ENCODE measurements at places on chromosomes 7 and 10.

DNA sequence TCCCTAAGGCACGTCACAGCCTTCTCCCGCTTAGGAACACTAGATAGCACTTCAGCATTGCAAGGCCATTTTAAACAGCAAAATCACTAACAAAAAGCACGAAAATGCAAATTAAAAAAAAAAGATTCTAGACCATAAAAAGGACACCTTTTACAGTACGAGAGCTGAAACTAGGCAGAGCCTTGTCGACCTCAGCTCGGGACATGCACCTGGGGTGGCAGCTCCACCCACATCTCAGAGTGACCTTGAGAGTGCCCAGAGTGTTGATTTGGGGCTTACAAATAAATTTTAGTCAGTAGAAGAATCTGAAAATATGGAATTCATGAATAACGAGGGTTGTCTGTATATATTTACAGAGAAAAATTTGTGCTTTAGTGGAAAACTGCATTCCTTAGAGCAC, 1.1 kb downstream of the MRPS24 start:
- H3K36me3 ChIP-seq, result peaks cover 11% of the 10 kb centered on the region
- H3K4me3 ChIP-seq, result no peak overlapping the region
- H3K27ac ChIP-seq, result no peak overlapping the region
- H3K4me1 ChIP-seq, result peaks cover 23% of the 10 kb centered on the region
- DNase-seq, result no peak

DNA sequence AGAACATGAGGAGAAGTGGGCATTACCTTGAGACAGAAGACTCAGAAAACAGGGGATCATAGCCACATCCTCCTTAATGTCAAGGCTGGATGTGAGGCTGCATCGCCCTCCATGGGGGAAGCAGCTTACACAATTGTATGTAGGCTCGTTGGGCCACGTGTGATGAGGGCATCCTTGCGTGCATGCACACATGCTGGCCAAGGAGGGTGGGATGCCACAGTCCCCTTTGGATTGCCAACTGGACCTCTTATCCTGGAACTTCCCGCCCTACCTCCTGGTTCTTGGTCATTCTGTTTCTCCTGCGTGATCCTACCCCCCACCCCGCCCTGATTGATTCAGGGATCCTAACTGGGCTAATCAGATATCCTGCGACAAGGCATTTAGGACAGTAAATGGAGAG, 102.0 kb downstream of the PRKAG2 start:
- no peaks in the 10 kb centered on the region for H3K4me1 ChIP-seq
- no peak overlapping the region for H3K27ac ChIP-seq
- no peak overlapping the region for H3K4me3 ChIP-seq
- no peaks in the 10 kb centered on the region for H3K36me3 ChIP-seq

DNA sequence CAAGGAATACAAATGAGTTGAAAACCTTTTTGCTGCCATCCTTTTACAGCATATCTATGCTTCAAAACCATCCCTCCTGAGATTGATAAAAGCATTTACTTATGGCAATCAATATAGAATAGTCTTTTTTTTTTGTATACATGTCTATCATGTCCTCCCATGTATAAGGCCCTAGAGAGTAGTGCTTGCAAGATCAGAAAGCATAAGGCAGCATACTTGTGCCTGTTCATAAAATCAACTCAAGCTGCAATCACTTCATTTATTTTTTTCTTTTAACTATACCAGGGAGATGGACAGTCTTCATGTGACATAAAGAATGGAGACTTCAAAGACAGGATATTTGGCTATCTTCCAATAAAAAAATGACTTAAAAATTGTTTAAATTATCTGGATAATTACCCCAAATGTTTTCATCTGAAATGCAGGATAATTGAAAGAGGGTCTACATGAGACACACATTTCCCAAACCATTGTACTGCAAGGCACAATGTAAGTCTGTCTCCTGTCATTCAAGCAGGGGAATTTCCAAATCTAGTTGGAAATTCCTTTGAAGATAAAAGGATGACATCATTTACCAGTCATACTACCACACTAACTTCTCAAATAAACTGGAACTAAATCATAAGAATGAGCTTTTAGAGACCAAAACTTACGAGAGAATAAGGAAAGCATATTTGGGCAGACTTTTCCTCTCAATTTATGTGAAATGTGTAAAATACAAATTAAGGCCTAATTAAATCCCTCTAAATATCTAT, 22.5 kb downstream of the LRRN3 start:
- H3K4me3 ChIP-seq, result no peak overlapping the region
- H3K36me3 ChIP-seq, result no peaks in the 10 kb centered on the region
- H3K27me3 ChIP-seq, result no peaks in the 10 kb centered on the region
- DNase-seq, result no peak
- H3K4me1 ChIP-seq, result no peaks in the 10 kb centered on the region

DNA sequence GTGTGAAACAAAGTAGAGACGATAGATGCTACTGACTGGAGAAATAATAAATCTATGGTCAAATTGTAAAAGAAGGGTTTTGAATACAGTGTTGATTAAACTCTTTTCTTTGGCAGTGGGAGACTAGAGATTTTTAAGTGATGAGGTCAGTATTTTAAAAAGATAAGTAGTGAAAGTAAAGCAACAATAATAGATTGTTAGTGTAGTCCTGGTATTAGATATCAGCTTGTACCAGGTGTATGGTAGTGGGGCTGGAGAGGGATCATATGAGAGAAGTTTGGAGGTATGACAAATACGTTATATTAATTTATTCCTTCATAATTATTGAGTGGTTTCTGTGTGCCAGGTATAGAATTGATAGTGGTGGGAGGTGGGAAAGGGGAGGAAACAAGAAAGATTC, 25.2 kb downstream of the PHTF2 start:
- DNase-seq, result no peak
- H3K27me3 ChIP-seq, result no peaks in the 10 kb centered on the region
- no peak overlapping the region for H3K27ac ChIP-seq
- H3K4me3 ChIP-seq, result no peak overlapping the region
- no peaks in the 10 kb centered on the region for H3K36me3 ChIP-seq
